Right atrium auricular region (tissue), 2 donors: ENCODE measurements at places on chromosomes 6 and 20.

DNA sequence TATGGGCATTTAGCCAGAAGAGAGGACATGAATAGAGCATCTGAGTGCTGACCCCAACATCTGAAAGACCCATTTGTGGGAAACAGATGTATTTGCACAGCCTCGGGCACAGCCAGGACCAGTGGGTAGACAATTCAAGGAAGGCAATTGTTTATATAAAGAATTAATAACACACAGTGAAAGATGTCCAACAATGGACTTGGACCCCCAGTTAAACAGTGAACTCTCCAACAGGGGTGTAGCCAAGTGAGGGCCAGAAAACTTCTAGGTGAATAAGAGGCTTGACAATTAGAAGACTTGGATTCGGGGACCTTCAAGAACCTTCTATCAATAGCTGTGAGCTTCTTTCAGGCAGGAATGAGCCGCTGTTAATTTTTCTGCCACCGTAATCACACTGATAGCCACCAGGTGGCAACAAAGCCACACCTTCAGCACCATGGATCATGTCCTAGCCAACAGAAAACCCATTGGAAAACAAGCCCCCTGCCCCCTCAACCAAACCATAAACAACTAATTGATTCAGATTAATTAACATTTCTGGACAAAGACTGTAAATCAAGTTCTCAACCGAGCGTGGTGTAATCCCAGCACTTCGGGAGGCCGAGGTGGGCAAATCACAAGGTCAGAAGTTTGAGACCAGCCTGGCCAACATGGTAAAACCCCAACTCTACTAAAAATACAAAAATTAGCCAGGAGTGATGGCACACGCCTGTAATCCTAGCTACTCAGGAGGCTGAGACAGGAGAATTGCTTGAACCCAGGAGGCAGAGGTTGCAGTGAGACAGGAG lies 8.8 kb upstream of the SRSF6 start:
- DNase-seq, result no peak

GRCh38 chr6:160000280-160000704 lies 31.4 kb downstream of the IGF2R start:
- no peak for DNase-seq

DNA sequence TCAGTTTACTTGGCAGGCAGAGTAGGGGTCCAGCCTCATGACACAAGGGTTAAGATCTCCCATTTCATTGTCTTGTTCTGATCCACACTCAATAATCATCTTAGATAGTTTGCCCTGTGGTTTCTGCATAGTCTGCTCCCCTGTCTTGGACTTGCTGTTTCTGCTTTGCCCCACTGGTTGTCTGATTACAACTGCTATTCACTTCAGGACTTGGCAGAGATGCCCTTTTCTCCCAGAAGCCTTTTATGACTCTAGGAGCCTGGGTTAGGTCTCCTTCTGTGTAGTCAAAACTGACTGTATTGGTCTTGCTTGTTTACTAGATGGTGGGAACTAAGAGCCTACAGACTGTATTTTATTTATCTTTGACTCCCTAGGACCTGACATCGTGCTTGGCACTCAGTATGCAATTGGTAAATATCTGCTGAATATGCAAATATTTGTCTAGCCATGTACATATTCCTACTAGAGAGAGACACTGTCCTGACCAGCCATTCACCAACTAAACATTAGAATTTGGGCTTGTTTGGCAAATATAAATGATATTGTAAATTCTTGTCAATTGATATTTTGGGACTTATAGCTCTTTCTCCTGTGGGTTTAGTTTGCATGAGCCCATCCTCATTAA lies 165.9 kb upstream of the KCNK16 start:
- DNase-seq, result no peak

DNA sequence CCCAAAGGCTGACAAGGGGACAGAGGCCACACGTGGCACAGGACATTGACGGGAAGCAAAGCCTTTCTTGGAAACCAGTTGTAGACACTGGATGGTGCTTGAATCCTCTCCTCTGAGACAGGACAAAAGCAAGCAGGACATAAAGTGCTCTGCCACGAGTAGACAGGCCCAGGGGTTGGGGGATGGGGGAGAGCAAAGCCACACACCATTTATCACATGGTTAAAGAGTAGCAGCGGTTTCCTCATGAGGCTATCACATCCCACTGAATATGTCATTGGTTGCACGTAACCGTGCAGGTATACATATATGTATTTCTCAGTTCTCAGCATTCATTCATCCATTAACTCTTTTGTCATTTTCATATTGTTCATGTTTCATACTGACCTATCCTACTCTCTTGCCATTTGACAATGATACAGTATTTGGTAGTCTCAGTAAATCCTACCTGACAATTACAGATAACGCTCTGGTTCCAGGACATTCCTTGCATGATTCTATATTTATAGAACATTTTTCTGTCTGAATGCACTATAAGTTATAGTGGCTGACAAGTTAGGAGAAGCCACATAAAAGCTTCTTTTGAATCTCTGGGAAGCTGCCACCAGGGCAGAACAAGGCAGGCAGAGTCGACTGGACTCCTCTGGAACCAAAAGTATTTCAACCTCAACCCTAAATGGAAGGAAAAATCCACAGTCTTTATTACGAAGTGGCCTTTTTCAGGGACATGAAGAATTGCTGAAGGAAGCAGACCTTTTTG lies 23.5 kb downstream of the METTL24 start:
- no peak for DNase-seq

DNA sequence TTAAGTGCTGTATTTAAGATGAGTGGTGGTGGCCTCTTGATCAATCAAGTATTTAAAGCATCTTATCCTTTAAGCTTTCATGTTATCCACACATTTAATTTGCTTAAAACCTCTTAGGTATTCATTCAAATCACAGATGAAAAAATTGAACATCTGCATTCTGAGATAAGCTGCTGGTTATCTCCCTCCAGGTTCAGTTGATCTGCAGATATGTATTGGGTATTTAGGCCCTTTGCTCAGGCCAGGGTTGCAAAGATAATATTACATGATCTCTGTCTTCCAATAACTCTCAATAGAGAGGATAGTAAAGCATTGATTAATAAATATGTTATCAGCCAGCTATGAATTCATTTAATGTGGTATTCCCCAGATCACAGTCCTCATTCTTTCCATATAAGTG lies 45.9 kb downstream of the RPS12 start:
- no peak for DNase-seq

- DNase-seq, result no peak
Measured at GRCh38 chr6:90140683-90141082, 156.0 kb downstream of the BACH2 start.

GRCh38 chr6:9205645-9206044 lies 770.3 kb upstream of the SLC35B3 start:
- no peak for DNase-seq

GRCh38 chr20:21663465-21663864 lies 42.0 kb upstream of the PAX1 start:
- DNase-seq, result no peak

DNA sequence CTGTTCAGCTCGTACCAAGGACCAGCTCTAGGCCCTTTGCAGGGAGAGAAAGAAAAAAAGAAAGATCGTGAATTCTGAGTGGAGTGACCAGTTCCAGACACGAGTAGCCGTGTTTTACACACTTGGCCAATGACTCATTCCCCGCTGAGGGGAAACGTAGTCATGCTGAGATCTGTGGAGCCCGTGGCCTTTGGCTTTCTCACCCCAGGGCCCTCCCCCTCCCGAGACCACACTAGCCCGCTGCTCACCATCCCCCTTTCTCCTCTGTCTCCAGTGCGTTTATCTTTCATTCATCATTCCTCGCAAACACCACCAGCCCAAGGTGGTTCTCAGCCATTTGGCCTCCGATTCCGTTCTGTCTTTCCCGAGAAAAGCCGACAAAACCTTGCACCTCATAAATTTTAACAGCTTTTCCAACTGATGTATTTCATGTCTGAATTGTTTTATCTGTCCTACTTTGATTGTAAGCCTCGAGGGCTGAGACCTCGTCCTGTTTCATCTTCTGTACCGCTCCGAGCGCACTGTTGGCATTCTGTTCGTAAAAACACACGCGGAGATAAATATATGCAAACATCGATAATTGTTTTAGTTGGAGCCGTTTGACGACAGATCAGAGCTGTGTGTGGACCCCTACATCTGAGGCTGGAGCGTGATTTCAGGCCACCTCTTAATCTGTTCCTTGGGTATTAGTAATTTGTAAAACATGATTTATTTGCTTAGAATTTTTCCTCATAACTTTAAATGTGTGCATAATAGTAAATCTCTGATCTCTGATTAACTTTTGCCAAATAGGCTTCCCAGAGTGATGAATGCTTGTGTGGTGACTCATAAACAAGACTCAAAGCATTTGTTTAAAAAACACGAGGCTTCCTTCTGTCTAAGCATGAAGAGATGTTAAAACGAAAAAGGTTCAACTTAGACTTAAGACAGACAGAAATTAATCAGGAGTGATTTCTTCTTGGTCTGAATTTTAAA lies 336.6 kb downstream of the CDH4 start:
- no peak for DNase-seq

DNA sequence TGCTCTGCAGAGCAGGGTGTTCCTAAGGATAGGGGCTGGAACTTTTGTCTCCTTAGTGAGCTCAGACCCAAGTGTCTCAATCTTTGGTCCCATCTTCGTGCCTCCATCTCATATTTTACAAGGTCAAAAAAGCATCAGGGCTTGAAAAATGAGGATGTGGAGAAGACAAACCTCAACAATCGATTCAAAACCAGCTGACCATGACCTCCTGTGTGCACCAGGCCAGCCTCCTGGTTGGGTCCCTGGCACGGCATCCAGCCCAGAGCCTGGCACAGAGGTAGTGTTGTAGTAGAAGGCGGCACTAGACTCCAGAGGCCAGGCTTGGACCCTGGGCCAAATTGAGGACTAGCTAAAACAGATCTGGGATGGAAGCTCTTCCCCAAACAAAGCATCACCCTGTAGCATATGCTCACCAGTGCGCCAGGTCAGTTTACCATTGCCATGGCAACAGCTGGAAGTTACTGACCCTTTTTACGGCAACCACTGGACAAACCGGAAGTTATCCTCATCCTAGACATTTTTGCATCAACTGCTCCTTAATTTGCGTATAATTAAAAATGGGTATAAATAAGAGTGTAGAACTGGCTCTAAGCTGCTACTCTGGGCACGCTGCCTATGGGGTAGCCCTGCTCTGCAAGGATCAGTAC lies 69.3 kb upstream of the BLCAP start:
- DNase-seq, result no peak

DNA sequence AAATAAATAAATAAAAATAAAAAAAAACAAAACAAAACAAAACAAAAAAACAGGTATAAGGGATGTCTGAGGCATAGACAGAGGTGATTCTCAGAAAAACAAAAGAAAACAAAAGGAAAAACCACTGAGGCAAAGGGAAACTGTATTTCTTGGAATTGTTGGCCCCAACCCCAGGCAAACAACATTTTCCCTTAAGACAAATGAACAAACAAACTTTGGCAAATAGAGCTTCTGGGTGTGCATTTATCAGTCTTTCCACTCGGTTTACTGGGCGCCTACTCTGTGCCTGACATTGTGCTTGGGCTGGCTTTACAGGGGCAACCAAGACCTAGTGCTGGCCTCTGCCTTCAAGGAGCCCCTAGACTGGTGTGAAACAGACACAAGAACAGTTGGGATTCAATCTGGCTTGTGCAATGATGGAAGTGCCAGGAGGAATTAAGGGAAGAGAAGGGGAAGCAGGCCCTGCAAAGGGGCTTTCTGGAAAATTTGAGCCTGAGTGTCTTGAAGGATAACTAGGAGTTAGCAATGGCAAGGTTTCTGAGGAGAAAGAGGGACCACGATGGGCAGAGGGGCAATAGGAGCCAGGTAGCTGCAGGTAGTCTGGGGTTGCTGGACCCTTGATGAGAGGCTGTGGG lies 33.8 kb upstream of the IER3 start:
- no peak for DNase-seq

GRCh38 chr20:23190557-23190956 lies 104.4 kb upstream of the CD93 start:
- DNase-seq, result no peak

DNA sequence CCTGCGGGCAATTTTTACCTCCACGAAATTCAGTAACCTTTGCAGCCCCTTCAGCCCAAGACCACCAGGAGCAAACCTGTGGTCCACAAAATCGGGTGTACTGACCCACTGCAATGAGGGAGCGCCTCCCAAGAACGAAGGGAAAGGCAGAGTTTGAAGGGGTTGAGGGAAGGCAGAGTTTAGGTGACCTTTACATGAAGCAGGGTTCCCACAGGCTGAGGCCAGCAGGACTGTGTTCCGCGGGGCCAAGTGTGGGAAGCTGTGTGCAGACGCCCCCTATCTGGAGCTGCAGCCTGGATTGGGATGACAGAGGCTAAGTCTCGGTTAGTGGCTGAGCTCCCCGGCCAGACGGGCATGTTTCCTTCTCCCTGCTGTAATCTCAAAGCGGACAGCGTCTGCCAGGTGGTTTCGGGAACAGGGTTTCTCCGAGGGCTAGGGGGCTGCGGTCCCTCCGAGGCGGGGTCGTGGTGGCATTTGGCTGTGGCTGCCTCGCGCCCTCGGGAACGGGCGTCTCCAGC lies 826 bp upstream of the PYGB start:
- DNase-seq, result peak; percentile 81

- no peak for DNase-seq
Measured at GRCh38 chr20:46135856-46136633, 17.9 kb downstream of the CD40 start.

DNA sequence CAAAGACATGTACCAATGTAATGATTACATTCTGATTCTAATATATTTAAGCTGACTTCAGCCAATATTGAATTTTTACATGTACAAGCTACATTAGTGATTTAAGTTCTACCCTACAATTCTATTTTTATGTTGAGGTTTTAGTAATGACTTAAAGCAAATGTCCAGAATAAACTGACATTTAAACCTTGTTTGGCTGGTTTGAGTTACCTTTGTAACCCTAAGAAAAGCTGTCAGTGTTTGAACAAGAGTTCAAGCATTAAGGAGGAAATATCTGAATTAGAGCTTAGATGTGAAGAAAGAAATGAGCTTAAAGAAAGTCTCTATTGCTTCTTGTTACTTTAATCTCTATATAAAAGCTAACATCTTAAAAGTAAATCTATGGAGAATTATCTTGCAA lies 710.6 kb upstream of the EPHA7 start:
- DNase-seq, result no peak

DNA sequence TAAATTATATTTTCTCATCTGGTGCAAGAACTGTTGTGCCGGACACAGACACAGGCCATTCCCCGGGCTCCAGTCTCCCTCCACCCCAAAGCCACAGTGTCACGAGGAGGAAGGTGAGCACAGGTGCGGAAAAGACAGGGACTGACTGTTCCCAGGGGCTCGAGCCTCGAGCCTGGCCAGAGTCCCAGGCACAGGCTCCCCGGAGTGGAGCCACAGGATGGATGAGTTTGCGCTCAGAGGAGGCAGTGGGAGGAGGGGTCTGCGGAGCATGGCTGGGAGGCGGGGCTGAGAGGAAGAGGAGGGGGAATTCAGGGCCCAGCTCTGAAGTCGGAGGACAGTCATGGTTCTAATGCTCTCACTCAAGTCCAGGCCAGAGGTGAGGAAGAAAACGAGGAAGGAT lies 284.8 kb downstream of the SMOC2 start:
- DNase-seq, result no peak

GRCh38 chr6:18362058-18362561 lies 25.0 kb upstream of the RNF144B start:
- DNase-seq, result no peak

- no peak for DNase-seq
Measured at GRCh38 chr20:7975851-7976414, 35.7 kb upstream of the HAO1 start.
